Dermis microvascular lymphatic vessel endothelial cell (primary cell): ENCODE measurements at places on chromosomes 3 and 15. TPM values are rescaled to one million over a fixed set of nuclear protein-coding genes. Genes with fewer than 3 reads are reported as not detected.

DNA sequence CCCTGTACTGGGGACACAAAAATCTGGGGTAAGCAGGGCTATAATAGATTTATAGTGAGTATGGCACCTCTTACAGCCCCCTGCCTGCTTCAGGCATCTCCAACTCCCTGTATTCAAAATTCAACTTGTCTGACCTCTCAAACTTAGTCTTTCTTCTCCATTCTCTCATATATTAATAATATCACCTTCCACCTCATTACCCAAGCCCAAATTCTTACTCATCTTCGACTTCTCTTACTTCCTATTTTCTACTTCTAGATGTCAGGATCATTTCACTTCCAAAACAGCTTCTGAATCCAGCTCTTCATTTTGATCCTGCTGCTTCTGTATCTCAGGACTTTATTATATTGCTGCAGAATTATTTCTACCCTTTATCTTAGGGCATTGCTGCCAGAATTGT is 290.7 kb downstream of the CHST2 start:
- no peak for DNase-seq

DNA sequence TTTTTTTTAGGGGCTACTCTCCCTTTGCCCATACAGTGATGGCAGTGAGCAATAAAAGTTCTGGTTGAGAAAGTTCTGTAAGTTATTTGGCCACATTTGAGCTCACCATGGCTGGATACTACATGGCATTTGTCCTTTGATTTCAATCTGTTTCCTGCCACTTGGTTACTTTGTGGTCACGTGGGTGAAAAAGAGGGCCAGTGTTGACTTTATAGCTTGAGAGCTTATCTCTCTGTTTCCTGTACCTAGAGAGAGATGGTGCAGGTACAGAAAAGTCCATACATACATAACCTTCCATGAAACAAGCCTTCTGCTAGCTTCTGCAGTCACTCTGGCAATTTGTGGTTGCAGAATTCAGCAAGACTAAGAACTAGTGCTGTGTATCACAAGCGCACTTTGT is 23.4 kb upstream of the MECOM start:
- DNase-seq = no peak

GRCh38 chr3:136343873-136344555 is 93.9 kb downstream of the PCCB start:
- DNase-seq = peak; percentile 93

GRCh38 chr3:115415246-115415996 is 207.9 kb upstream of the GAP43 start:
- no peak for DNase-seq

- no peak for DNase-seq
These were observed 43.8 kb downstream of the PLCL2 start for GRCh38 chr3:16928386-16929132.

The WNT7A gene
- total RNA-seq = not detected in 2 replicates

- DNase-seq = no peak
These were observed 10.1 kb upstream of the FBXW12 start for GRCh38 chr3:48361928-48362327.

- no peak for DNase-seq
These were observed 678.1 kb upstream of the CCDC54 start for GRCh38 chr3:106699122-106699521.
